Sigmoid colon (tissue), 7 donors: ENCODE measurements at places on chromosomes 7 and 10. TPM values are rescaled to one million over a fixed set of nuclear protein-coding genes. Genes with fewer than 3 reads are reported as not detected.

The MMRN2 gene
- total RNA-seq: 15.0 TPM

The OR6V1 gene
- not detected for total RNA-seq

- no peak for DNase-seq
These were observed 27.3 kb upstream of the NRG3 start for GRCh38 chr10:81847675-81848074.

The THAP5 gene
- total RNA-seq: 31.8 TPM

GRCh38 chr10:106396192-106396591 is 768.3 kb downstream of the SORCS1 start:
- DNase-seq: no peak

The DGKI gene
- total RNA-seq: 2.2 TPM

DNA sequence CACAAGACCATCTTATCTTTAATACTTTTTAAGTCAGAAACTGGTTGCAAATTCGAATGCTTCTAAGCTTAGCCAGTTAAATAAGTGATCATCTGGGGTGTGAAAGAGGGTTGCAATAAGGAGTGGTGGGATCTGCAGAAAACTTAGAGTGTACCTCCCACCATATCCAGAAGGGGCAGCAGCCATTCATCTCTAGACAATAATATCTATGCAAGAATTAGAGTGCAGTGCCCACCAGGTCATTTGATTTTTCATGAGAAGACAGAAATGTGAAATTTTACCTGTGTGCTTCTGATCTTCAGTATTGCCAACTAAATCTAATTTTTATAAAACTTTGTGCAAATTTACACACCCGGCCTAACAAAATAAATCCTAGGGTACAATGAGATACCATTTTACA is 127.2 kb upstream of the SP4 start:
- DNase-seq: no peak

The TEX36 gene
- not detected for total RNA-seq

DNA sequence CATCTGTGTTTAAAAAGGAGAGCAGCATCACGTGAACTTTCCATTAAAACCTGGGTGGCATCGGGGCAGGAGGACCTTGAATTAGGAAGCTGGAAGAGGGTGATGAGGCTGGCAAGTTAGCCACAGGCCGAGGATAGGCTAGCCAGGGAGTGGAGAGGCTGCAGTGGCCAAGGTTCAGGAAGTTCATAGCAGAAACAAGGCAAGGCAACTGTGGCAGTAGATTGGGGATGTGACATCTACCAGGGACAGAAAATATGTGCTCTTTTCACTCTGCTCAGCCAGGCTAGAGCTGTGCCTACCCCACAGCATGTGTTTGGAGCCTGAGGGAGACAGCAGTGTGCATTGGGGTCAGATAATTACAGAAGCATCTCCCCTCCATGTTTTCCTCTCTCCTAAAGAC is 2.2 kb upstream of the INPP5F start:
- DNase-seq: no peak

DNA sequence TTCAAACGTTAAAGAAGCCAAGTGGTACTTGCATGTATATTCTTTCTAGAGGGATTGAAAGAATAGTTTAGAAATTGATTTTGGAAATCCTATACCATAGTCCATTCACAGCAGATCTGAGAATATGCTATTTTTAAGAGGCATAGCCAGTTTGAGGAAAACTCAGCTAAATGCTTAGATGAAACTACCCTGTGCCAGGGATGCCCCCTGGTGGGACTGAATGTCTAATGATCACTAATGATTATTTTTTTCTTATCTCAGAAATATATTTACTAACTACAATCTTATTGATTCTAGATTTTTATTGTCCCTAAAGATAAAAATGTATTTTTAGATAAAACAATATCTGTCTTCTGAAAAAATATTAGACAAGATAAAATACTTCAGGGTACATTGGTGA is 844.9 kb upstream of the PHF14 start:
- no peak for DNase-seq

DNA sequence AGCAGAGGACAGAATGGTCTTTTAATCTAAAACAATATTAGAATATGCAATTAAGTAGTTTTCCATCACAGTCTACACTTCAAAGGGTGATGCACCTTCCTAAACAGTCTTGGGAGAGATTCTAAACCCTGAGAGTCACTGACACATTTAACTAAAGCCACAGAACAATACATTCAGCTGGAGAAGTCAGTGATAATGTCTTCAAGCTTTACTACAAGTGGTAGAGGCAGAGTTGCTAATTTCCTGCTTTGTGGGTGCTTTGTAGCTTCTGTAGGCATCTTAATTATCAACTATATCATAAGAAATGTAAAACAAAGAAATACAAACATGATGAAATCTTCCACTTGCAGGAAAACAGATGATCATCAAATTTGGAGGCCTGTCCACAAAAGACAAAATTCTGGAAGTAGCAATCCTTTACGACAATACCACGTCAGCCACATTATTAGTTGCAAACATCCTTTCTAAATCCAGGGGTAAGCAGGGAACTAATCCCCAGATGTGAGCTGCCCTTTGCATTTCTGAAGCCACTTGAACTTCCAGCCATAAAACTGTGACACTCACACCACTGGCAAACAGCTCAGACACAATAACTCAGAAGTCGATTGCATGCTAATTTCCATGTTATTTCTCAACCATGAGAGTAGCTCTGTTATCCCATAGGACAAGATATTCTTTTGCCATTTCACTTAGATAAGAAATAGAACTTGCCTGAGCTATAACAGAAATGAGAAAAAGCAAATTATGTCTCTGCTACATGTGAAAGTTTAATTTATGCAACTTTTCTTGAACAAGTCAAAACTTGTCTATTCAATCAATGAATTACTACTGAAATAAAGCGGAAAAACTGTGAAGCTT is 212.2 kb downstream of the FAM107B start:
- DNase-seq: no peak
